Uterus (tissue), 4 donors: ENCODE measurements at places on chromosomes 3 and 15.
A peak's percentile ranks its signal among the peaks of the same experiment; 100 is the strongest.

- H3K36me3 ChIP-seq = no peaks in the 10 kb centered on the region
- no peak for DNase-seq
- H3K27me3 ChIP-seq = no peaks in the 10 kb centered on the region
- no peak overlapping the region for H3K4me3 ChIP-seq
- H3K4me1 ChIP-seq = no peaks in the 10 kb centered on the region
These were observed 178.9 kb downstream of the KCNMB2 start for GRCh38 chr3:178714925-178715832.

- H3K27ac ChIP-seq = peak overlapping the region; percentile 37
- H3K4me3 ChIP-seq = no peak overlapping the region
- DNase-seq = no peak
- no peaks in the 10 kb centered on the region for H3K27me3 ChIP-seq
- H3K4me1 ChIP-seq = no peaks in the 10 kb centered on the region
These were observed 39.8 kb downstream of the CHDH start for GRCh38 chr3:53806182-53807116.

DNA sequence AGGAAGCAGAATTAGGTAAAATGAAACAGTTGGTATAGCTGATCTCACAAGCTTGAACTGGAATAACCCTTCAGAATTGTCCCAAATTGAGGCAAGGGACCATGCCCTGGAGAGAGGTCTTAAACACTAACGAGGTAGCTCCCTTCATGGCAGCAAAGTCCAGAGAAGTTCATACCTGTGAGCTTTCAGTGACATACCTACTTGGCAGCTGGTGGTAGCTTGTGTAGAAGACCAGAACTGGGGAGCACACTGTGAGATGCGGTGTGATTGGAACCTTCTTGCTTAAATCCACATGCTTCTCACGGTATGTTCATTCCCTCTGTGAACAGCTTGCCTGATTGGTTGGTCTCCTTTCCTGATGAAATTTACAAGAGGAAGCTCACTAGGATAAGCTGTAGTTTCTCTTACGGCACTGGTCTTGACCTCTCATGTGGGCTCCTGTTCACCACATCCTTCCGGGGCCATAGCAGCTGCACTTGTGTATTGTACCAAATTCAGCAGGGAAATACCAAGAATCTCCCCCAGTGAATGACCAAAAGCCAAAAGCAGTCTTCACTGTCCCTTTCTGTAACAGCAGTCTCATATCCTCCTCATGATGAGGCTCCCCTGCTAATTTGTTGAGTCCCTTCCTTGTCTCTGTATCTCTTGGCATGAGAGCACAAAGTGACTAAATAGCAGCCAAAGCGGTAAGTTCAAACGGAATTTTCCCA, 483.7 kb upstream of the FRG2C start:
- DNase-seq = no peak
- no peaks in the 10 kb centered on the region for H3K4me1 ChIP-seq
- no peaks in the 10 kb centered on the region for H3K36me3 ChIP-seq
- H3K4me3 ChIP-seq = no peak overlapping the region

- H3K27me3 ChIP-seq = no peaks in the 10 kb centered on the region
- H3K4me3 ChIP-seq = no peak overlapping the region
- H3K27ac ChIP-seq = peak overlapping the region; percentile 18
- H3K4me1 ChIP-seq = no peaks in the 10 kb centered on the region
These were observed 41.3 kb upstream of the PRTG start for GRCh38 chr15:55784286-55784685.

DNA sequence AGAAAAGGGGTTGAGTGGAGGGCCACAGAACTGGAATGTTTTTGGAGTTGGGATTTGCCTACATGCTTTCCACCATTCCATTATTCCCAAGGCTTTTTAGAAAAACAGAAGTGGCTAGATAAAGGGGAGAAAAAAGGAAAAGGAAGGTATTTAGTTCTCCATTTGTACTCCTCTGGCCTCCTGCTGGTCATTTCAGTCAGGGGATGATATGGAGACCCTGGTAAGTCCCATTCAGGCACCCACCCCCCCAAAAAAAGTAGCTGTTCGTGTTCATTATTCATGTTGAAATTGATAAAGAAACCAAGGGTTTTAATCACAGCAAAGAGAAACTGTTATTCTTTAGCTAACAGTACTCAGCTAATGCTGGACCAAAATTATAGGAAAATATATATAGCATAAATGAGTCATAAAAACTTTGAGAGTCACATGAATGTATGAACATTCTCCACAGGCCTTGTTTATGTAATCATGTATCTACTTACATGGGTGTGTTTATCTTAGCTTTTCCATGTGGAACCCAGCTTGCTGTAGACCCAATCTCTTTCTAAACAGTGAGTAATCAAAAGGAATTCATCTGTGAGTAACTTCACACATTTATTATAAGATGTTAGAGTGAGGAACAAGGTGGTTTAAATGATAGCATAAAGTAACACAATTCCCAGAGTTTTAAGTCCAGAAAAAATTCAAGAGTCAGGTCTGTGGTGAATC, 167.2 kb downstream of the KCNMB2 start:
- H3K36me3 ChIP-seq = no peaks in the 10 kb centered on the region
- H3K27me3 ChIP-seq = no peaks in the 10 kb centered on the region
- no peak overlapping the region for H3K4me3 ChIP-seq
- DNase-seq = no peak
- H3K27ac ChIP-seq = no peak overlapping the region

DNA sequence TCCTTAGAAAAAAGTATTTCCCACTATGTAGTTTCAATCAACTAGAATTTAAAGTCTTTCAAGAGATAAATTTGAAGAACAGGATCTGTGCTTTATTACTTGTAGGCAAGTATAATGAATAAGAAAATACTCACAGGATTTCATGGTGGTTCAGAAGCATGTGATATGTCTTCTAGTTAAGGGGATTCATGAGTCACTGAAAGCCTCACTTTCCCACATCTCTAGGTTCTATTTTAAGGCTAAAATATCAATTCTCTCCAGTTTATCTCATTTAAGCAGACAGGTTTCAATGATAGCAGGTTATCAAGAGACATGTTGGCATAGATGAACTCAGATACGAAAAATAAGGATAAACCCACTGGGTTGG, 437.8 kb upstream of the BCHE start:
- no peak overlapping the region for H3K4me3 ChIP-seq
- H3K36me3 ChIP-seq = no peaks in the 10 kb centered on the region
- no peaks in the 10 kb centered on the region for H3K27me3 ChIP-seq
- no peak for DNase-seq

DNA sequence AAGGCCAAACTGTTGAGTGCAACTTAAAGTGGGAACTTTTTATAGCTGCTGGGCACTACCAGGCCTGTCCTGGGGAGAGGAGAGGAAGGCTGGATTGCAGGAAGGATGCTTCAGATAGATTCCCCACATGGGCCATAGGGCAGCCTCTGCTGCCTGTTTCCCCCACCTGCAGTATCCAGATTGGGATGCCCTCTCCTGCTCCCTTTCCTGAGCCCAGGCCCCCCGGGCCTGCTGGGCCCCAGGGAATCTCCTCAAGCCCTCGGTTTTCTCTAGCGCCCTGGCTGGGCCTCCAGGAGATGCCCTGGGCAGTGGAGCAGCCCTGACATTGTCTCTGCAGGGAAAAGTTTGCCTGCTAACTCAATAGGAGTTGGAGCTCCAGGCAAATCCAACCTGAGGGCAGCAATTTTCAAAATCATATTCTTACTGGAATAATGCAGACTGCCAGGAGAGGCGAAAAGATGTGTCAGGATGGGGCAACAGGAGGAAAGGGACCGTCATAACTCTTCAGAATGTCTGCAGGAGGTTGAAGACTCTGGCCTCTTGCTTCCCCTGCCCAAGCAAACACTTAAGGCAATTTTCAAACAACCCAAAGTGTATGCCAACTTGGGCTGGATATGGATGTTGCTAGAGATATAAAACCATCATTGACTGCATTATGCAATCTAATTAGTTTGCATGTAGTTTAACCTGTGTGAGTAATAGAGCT, 4.4 kb downstream of the NR2F2 start:
- H3K4me1 ChIP-seq = no peaks in the 10 kb centered on the region
- H3K27me3 ChIP-seq = no peaks in the 10 kb centered on the region
- peak overlapping the region; percentile 100 for H3K27ac ChIP-seq
- peak overlapping the region; percentile 84 for H3K4me3 ChIP-seq
- no peaks in the 10 kb centered on the region for H3K36me3 ChIP-seq

GRCh38 chr3:197434830-197435229, 120.9 kb downstream of the BDH1 start:
- no peak for DNase-seq
- no peak overlapping the region for H3K27ac ChIP-seq
- no peaks in the 10 kb centered on the region for H3K4me1 ChIP-seq
- no peaks in the 10 kb centered on the region for H3K27me3 ChIP-seq

DNA sequence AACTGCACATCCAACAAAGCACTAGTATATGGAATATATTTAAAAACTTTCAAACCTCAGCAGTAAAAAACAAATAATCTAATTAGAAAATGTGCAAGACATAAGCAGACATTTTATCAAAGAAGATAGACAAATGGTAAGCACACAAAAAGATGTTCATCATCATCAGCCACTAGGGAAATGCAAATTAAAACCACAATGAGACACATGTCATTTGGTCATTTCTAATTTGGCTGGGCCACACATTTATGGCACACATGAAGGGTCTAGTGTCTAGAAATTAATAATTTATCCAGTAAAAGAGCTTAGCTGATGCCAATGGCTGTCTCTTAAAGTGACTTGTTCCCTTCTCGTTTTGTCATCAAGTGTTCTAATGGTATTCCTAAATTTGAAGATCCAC, 45.8 kb downstream of the ARHGAP31 start:
- H3K4me3 ChIP-seq = no peak overlapping the region
- DNase-seq = no peak
- H3K36me3 ChIP-seq = no peaks in the 10 kb centered on the region
- no peak overlapping the region for H3K27ac ChIP-seq
- no peaks in the 10 kb centered on the region for H3K27me3 ChIP-seq

DNA sequence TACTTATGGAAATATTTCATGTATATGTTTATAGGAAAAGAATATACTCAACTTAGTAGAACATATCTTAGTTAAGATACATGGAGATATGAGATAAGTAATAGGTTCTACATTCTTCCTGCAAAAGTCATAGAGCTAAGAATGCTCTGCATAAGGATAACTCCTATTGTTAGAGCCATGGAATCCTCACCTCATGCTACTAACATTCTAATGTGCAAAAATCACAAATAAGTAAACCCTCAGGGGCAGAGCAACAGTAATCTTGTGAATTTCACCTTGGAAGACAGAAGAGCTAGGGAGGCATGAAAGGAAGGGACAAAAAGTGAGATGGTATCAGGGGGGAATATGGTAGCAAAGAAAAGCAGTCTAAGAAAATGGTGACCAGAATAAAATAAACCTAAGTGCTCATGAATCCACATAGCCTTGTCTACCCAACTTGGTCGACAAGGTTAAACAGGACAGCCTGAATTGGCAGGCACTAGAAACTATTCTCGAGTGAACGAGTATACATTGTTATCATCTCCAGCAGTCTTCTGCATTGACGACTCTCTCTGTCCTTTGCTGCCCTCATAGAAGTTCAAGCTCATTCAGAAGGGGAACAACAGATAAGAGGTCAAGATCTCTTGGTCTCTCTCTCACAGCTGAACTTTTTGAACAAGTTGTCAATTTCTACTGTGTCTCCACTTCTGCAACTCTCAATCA, 52.8 kb downstream of the XRN1 start:
- H3K27ac ChIP-seq = no peak overlapping the region
- no peak for DNase-seq
- no peaks in the 10 kb centered on the region for H3K36me3 ChIP-seq
- H3K27me3 ChIP-seq = no peaks in the 10 kb centered on the region
- no peak overlapping the region for H3K4me3 ChIP-seq
- no peaks in the 10 kb centered on the region for H3K4me1 ChIP-seq

DNA sequence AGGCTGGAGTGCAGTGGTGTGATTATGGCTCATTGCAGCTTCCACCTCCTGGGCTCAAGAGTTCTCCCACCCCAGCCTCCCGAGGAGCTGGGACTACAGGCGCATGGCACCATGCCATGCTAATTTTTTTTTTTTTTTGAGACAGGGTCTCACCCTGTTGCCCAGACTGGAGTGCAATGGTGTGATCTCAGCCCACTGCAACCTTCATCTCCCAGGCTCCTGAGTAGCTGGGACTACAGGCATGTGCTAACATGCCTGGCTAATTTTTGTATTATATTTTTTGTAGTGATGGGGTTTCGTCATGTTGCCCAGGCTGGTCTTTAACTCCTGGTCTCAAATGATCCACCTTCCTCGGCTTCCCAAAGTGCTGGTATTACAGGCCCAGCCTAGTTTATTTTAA, 4.0 kb downstream of the TEX9 start:
- H3K36me3 ChIP-seq = no peaks in the 10 kb centered on the region
- no peak for DNase-seq
- no peak overlapping the region for H3K27ac ChIP-seq
- no peak overlapping the region for H3K4me3 ChIP-seq
- no peaks in the 10 kb centered on the region for H3K27me3 ChIP-seq

- H3K4me1 ChIP-seq = no peaks in the 10 kb centered on the region
- H3K27me3 ChIP-seq = no peaks in the 10 kb centered on the region
- no peaks in the 10 kb centered on the region for H3K36me3 ChIP-seq
- H3K4me3 ChIP-seq = no peak overlapping the region
- DNase-seq = no peak
These were observed 229.0 kb downstream of the OXSM start for GRCh38 chr3:26018889-26019288.

GRCh38 chr3:185221203-185221602, 32.6 kb downstream of the EHHADH start:
- no peak for DNase-seq
- no peaks in the 10 kb centered on the region for H3K36me3 ChIP-seq
- H3K27ac ChIP-seq = no peak overlapping the region
- H3K4me3 ChIP-seq = no peak overlapping the region
- no peaks in the 10 kb centered on the region for H3K27me3 ChIP-seq
